ENCODE measurements at places on chromosomes 12 and 14. TPM values are rescaled to one million over a fixed set of nuclear protein-coding genes. Genes with fewer than 3 reads are reported as not detected.

The ABCC9 gene
- 45.5 TPM for total RNA-seq

- no peak for DNase-seq
Measured at GRCh38 chr12:7327918-7328317, 24.0 kb downstream of the ACSM4 start.

DNA sequence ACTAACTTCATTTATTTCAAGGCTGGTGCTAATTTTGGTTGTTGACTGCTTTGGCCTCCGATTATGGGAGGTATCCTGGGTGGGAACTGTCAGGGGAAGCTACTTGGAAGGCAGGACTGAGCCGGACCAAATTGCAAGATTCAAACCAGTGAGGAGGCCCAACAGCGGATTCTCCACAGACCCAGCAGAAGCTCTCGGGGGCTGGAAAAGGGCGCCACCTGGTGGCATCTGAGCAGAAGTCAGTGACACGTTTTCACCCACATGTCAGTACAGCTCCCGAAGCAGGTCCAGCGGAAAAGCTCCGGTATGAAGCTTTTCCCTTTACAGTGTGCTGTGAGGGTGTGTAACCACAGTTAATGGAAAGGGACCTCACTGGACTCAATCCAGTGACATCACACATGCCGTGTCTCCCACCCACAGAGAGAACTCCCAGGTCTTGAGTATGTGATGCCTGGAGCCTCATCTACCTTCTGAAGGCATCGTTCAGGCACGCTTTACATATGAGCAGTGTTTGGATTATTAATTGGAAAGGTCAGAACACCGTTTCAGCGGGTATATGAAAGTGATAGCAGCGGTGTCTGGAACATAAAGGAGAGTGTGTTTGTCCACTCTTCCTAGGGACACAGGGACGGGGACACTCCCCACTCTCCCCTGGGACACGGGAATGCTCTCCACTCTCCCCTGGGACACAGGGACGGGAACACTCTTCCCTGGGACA lies 3.6 kb upstream of the P2RX2 start:
- peak; percentile 95 for DNase-seq

DNA sequence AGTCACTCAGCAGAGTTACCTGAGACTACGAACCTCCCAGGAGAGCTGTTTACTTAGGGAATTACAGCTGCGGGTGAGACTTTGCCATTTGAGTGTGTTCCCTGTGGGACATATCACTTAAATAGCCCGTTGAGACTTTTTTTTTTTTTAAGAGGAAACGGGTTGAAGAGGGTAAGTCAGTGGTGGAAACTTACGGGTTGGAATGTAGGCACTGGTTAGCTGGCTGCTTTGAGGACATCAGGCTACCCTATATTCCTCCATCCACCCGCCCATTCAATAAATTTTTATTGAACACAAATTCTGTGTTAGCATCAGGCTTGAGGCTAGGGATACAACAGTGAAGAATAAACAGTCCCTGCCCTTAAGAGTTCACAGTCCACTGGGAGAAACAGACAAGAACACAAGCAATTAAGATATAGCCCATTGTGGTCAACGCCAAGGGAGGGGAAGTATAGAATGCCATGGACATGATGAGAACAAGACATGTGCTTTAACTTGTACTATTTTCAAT lies 88.1 kb upstream of the CPSF6 start:
- DNase-seq: no peak

GRCh38 chr14:50331596-50331995 lies 19.5 kb downstream of the DMAC2L start:
- no peak for DNase-seq

The VRTN gene
- not detected for total RNA-seq

The WASHC4 gene
- 39.9 TPM for total RNA-seq

GRCh38 chr12:104522985-104523722 lies 66.4 kb downstream of the CHST11 start:
- DNase-seq: no peak

- DNase-seq: no peak
Measured at GRCh38 chr12:75444429-75445136, 36.0 kb upstream of the GLIPR1 start.

- no peak for DNase-seq
Measured at GRCh38 chr14:32947792-32948191, 9.1 kb downstream of the NPAS3 start.

GRCh38 chr14:104778694-104779331 lies 16.7 kb downstream of the AKT1 start:
- no peak for DNase-seq

DNA sequence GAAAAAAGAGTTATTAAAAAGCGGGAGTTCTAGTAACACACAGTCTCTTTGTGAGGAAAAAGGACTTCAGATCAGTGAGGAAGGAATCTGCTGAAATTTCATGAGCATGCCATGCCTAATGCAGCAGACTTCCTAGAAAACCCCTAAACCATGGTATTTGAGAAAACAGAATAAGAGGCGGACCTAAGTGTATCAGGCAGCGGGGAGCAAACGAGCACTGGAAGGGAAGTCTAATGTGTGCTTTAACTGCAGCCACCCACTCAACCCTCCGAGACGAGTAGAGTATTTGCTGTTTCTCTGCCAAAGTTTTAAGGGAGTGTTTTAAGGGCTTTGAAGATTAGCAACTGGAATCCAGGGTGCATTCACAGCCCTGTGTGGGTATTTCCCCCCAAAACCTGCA lies 36.5 kb downstream of the ACADS start:
- DNase-seq: no peak

The PNMA1 gene
- total RNA-seq: 60.6 TPM

The TMEM260 gene
- 10.0 TPM for total RNA-seq

DNA sequence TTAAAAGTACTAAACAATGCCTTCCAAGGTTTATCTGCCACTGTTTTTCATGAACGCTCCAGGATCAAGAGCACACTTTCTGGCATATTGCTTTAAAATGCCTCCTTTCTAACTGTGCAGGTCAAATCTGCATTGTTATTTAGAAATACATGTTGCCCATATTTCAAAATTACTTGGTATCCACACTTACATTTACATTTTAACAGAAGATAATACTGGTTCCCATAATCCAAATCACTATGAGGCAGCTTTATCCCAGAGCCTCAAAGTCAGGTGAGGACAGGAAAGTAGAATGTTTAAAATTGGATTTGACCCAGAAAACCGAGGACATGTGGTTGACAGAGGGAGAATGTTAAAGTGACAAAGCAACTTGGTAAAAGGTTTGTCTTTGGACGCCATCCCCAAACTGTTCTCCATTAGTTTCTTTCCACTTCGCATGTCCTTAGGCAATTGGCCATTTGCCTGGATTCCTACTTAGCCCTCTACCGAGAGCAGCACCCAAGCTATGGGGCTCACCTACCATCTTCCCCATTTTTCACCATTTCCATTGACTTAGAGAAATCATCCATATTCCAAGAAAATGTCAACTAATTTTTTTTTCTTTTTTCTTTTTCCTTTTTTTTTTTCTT lies 353.0 kb downstream of the PAWR start:
- no peak for DNase-seq

DNA sequence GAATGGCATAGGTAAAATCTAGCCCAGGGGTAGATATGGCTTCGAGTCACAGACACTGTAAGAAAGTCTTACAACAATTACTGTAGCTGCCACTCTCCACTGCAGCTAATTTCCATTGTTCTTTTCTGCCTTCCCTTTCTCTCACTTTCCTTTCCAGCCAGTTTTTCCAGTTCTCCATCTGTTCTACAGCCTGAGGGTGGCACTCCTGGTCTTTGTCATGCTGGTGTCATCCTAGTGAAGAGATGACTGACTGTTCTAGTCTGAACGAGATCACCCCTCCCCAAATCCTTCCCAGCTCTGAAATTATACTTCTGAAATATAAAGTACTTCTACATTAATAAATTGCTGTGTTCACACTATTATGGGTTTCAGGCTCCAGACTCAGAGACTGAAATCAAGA lies 74.2 kb upstream of the CSRP2 start:
- DNase-seq: no peak

The VWF gene
- total RNA-seq: 183 TPM

DNA sequence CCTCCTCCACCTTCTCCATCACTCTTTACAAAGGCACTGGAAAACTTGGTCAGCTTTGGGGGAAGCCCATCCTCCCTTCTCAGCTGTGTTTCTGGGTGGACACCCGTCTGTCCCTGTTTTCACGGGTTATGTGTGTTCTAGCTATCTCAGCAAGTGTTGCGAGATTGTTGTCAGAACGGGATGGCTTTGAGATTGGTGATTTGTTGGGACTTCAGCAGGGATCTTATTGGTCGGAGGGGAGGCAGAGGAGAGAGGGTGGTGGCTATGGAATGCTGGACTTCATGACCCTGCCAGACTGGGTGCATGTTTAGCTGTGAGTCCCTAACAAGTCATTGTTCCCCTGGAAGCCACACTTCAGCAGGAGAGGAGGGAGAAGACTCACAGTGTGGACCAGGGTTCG lies 2.1 kb downstream of the USP5 start:
- DNase-seq: no peak

DNA sequence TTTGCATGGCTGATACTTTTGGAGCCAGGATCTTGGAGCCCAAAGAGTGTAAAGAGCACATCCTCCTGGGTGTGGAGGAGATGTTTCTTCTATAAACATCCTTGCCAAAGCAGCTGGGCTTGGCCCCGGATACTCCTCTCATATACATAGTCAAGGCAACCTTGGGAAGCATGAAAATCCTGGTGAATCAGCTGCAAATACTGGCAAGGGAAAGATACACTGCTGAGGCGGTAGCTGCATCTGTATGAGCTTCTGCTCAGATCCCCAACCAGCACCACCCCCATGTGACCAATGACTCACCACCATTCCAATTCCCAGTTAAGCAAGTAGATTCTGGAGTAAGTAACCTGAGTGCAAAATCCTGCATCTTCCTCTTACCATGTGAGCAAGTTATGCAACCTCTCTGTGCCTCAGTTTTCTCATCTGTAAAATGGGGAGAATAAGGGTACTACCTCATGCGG lies 567.4 kb downstream of the MED13L start:
- DNase-seq: no peak

GRCh38 chr14:48874711-48875110 lies 711.5 kb downstream of the RPS29 start:
- DNase-seq: no peak

The MAP3K9 gene
- 1.5 TPM for total RNA-seq

The STON2 gene
- total RNA-seq: 8.9 TPM

- DNase-seq: no peak
Measured at GRCh38 chr12:22990501-22990900, 365.5 kb downstream of the ETNK1 start.

DNA sequence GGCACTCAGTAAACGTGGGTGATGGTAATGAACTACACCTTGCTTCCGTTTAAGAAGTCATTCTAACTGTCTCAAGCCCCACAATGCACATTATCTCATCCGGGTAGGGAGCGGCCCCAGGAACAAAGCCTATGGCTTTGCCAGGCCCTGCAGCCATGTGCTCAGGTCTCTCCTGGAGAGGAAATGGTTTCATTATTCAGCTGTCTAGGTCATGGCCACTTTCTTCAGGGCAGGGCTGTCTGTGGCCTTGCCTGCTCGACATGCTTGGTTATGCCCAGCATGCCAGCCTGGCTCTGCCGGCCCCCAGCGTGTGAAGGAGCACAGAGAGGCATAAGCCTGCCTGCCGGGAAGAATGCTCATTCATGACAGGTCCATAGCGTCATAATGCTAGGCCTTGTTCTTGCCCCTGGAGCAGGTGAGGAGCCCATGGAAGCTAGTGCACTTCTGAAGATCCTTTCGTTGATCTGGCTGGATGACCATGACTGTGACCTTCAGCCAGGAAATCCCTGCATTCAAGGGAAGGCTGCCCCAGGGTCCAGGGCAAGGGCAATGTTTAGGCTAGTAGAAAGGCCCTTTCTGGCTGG lies 26.3 kb upstream of the FOS start:
- DNase-seq: no peak

DNA sequence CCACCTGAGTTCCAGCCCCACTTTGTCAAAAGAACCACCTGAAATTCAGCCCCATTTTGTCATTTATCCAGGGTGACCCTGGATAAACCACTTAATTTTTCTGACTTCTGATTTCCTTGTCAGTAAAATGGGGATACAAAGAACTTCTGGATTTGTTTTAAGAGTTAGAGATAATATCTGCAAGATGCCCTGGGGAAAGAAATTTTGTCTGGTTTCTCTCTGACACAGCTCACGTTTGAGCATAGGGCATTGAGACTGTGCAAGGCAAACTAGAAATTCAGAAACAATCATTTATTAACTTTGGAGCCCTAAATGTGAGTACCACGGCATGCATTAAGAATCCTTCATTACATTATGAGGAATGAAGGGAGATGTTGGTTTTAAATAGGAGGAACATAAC lies 37.2 kb downstream of the TMTC2 start:
- DNase-seq: no peak

- no peak for DNase-seq
Measured at GRCh38 chr14:64995291-64995690, 8.6 kb downstream of the FNTB start.

The GTF2H3 gene
- total RNA-seq: 22.9 TPM

The PFKM gene
- total RNA-seq: 71.3 TPM

DNA sequence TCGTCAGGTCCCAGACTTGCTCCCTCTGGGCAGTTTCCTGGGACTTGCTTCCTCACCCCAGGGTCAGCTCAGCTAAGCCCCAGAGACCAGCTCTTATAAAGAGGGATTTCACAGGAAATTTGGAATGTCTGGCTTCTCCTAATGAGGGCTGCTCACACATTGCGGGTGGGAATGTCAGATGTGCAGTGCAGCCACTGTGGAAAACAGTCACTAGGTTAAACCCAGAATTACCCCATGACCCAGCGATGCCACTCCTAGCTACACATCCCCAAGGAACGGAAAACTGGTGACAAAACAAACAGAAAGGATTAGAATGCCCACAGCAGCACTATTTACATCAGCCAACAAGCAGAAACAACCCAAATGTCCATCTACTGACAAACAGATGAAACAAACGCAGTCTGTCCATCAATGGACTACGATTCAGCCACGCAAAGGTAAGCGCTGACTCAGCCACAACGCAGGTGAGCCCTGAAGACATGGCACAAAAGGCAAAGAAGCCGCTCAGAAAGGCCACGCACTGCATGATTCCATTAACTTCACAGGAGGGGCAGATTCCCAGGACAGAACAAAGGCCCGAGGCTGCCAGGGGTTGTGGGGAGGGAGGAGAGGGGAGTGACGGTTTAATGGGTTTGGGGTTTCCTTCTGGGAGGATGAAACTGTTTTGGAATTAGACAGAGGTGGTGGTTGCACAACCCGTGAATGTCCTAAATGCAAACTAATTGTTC lies 63.0 kb downstream of the NCOR2 start:
- no peak for DNase-seq

DNA sequence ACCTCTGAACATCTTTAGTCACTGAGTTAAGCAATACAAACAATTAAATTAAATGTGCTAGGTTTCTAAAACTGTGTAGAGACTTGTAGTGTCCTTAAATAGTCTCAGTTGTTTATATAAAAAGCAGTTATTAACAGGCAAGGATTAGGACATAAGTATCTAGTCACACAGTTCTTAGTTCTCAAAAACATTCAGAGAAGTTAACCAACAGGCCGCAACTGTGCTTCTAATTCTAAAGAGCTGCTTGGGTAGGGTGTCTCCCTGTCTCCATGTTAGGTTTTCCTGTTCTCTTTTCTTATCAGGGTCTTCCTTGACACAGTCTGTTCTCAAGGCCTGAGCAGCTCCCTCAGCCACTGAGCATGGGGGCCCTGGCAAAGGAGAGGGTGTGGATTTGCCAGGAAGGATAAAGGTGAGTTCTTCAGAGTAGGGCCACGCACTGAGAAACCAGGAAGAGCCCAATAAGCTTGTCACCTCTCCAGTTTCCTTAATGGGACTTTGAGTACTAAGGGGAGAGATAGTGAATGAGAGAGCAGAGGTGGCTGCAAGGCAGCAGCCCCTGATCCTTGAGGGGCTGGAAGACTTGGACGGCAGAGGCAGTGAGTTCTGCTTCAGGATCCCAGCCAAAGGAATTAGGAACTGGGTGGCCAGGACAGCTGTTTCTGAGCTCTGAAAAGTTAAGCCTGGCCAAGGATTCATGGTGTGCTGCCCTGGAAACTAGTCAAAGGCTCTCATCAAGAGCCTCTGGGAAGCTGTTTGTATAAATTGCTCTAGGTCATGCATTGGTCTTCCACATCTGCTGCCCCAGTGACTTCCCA lies 177.3 kb downstream of the MYRFL start:
- DNase-seq: no peak

Measured in esophagus muscularis mucosa (tissue), 4 donors.